Naive thymus-derived CD4-positive, alpha-beta T cell (primary cell): ENCODE measurements at places on chromosomes 4 and X. TPM values are rescaled to one million over a fixed set of nuclear protein-coding genes. Genes with fewer than 3 reads are reported as not detected.

GRCh38 chr4:95181243-95181995 lies 367.4 kb downstream of the UNC5C start:
- H3K4me1 ChIP-seq: no peaks in the 10 kb centered on the region
- no peaks in the 10 kb centered on the region for H3K27me3 ChIP-seq
- no peak overlapping the region for H3K27ac ChIP-seq
- no peak overlapping the region for H3K4me3 ChIP-seq
- DNase-seq: no peak

GRCh38 chr4:56626420-56626819 lies 54.7 kb downstream of the HOPX start:
- DNase-seq: no peak
- H3K36me3 ChIP-seq: no peaks in the 10 kb centered on the region
- no peak overlapping the region for H3K4me3 ChIP-seq
- no peak overlapping the region for H3K27ac ChIP-seq
- H3K27me3 ChIP-seq: no peaks in the 10 kb centered on the region
- H3K4me1 ChIP-seq: no peaks in the 10 kb centered on the region

DNA sequence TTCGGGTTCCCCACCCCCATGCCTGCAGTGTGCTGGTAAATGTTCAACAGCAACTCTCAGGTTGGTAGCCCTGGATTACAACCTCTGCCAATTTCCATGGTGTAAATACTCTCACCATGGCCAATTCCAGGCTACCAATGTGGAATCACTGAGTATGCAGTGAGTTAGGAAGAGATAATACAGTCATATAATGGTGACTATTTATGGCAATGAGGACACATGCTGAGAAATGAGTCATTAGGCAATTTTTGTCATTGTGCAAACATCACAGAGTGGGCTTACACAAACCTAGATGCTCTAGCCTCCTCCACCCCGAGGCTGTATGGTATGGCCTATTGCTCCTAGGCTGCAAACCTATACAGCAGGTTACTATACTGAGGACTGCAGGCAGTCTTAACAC lies 4.6 kb upstream of the CLDN24 start:
- H3K36me3 ChIP-seq: no peaks in the 10 kb centered on the region
- H3K4me3 ChIP-seq: no peak overlapping the region
- no peaks in the 10 kb centered on the region for H3K4me1 ChIP-seq
- DNase-seq: no peak
- no peak overlapping the region for H3K27ac ChIP-seq

- H3K36me3 ChIP-seq: peaks cover 38% of the 10 kb centered on the region
- H3K27ac ChIP-seq: no peak overlapping the region
- H3K4me1 ChIP-seq: no peaks in the 10 kb centered on the region
- no peak overlapping the region for H3K4me3 ChIP-seq
- no peak for DNase-seq
Measured at GRCh38 chrX:19579485-19579884, 64.2 kb upstream of the MAP3K15 start.

GRCh38 chr4:155929833-155930232 lies 23.8 kb downstream of the CTSO start:
- no peak overlapping the region for H3K27ac ChIP-seq
- DNase-seq: no peak
- no peaks in the 10 kb centered on the region for H3K27me3 ChIP-seq
- H3K36me3 ChIP-seq: no peaks in the 10 kb centered on the region
- no peaks in the 10 kb centered on the region for H3K4me1 ChIP-seq
- no peak overlapping the region for H3K4me3 ChIP-seq

Gene SPANXC
- total RNA-seq: not detected

Gene HSD17B13
- 0.67 TPM for total RNA-seq

- no peaks in the 10 kb centered on the region for H3K36me3 ChIP-seq
- H3K27me3 ChIP-seq: no peaks in the 10 kb centered on the region
- no peak overlapping the region for H3K27ac ChIP-seq
- no peak for DNase-seq
- no peak overlapping the region for H3K4me3 ChIP-seq
Measured at GRCh38 chr4:165724786-165725185, 148.3 kb upstream of the TLL1 start.

Gene SAP30
- total RNA-seq: 1.0 TPM

Gene STIM2
- total RNA-seq: 74.5 TPM

GRCh38 chr4:158801066-158801465 lies 32.2 kb downstream of the FNIP2 start:
- H3K36me3 ChIP-seq: no peaks in the 10 kb centered on the region
- no peak overlapping the region for H3K4me3 ChIP-seq
- DNase-seq: no peak
- H3K4me1 ChIP-seq: no peaks in the 10 kb centered on the region

GRCh38 chr4:123838474-123838873 lies 441.9 kb downstream of the SPRY1 start:
- H3K36me3 ChIP-seq: no peaks in the 10 kb centered on the region
- no peak overlapping the region for H3K27ac ChIP-seq
- no peaks in the 10 kb centered on the region for H3K4me1 ChIP-seq
- no peak for DNase-seq
- H3K4me3 ChIP-seq: no peak overlapping the region
- no peaks in the 10 kb centered on the region for H3K27me3 ChIP-seq

DNA sequence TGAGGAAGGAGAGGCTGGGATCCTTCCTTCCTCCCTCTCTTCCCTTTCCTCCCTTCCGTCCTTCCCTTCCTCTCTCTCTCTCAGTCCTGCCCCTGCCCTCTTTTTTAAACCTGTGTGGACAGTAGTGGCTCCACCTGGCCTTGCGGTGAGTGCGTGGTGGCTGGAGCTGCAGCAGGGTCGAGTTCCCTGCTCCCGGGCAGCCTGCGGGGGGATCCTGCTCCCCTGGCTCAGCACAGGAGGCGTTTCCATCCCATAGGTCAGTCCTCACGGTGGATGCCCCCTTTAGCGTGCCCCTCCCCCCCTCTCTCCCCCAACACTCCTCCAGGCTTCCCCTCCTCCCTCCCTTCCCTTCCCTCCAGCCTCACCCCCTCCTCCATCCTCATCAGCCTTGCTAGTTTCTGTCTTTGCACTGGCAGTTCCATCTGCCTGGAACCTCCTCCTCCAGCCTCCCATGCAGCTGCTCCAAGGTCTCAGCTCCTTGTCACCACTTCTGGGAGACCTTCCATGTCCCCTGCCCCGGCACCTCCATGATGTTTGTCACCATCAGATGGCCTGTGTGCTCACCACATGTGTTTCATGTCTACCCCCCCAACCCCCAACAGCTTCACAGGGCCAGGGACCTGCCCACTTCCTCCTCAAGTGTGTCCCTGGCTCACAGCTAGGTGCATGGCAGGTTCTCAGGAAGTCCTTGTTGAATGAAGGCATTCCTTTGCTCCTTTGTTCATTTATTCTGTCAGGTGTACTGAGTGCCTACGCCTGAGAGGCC lies 68.4 kb downstream of the PSAPL1 start:
- no peak for DNase-seq
- no peaks in the 10 kb centered on the region for H3K4me1 ChIP-seq
- H3K27me3 ChIP-seq: no peaks in the 10 kb centered on the region
- no peak overlapping the region for H3K27ac ChIP-seq
- H3K36me3 ChIP-seq: no peaks in the 10 kb centered on the region

DNA sequence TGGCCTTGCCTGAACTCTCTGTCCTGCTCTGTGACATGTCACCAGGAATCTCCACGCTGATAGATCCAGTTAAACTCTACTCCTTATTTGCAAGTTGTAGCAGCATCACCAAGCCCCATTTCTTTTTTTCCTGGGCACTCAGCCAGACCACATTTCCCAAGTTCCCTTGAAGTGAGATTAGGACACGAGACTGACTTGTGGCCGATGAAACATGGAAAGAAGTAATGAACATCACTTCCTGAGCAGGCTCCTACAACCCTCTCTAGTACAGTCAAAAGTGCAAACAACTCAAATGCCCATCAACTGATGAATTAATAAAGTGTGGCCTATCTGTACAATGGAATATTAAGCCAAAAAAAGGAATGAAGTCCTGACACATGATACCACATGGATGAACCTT lies 74.6 kb downstream of the MAP3K15 start:
- no peaks in the 10 kb centered on the region for H3K4me1 ChIP-seq
- no peak overlapping the region for H3K4me3 ChIP-seq
- H3K27ac ChIP-seq: no peak overlapping the region
- H3K36me3 ChIP-seq: no peaks in the 10 kb centered on the region

- no peak for DNase-seq
- no peak overlapping the region for H3K27ac ChIP-seq
- H3K36me3 ChIP-seq: no peaks in the 10 kb centered on the region
Measured at GRCh38 chrX:352582-353314, 34.0 kb downstream of the PPP2R3B start.

DNA sequence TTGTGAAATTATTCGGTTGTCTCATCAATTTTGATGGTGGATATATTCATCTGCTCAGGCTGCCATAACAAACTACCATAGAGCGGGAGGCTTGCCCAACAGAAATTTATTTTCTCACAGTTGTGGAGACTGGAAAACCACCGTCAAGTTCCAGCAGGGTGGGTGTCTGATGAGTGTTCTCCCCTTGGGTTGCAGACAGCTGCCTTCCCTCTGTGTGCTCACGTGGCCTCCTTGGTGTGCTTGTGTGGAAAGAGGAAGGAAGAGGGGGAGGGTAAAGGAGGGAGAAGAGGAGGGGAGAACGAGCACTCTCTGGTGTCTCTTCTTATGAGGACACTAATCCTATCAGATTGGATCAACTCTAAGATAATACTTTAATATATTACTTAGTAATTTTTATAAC lies 123.8 kb upstream of the TEX13D start:
- H3K4me3 ChIP-seq: no peak overlapping the region
- no peaks in the 10 kb centered on the region for H3K27me3 ChIP-seq
- H3K4me1 ChIP-seq: peaks cover 5% of the 10 kb centered on the region
- no peak for DNase-seq
- H3K27ac ChIP-seq: no peak overlapping the region
